ENCODE measurements at places on chromosomes 16 and 17. TPM values are rescaled to one million over a fixed set of nuclear protein-coding genes. Genes with fewer than 3 reads are reported as not detected.
A peak's percentile ranks its signal among the peaks of the same experiment; 100 is the strongest.

DNA sequence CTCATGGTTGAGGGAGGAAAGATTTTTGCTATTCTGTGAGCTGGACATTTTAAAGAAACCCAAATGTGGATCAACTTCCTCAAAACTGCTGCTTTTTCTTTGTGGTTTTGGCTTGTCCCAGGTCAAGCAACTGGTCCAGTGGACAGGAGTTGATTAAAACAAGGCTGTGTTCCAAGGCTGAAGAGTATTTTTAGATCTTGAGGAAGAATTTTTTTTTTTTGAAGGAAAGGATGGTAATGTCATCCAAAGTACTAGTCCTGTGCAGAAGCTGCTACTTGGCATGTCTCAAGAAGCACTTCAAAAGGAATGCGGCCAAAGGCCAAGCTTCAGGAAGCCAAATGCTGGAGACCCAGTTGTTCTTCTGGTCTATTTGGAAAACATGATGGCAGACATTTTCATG lies 8.0 kb upstream of the MYH2 start:
- no peaks in the 10 kb centered on the region for H3K27me3 ChIP-seq
- no peak overlapping the region for H3K27ac ChIP-seq
- H3K4me1 ChIP-seq: no peaks in the 10 kb centered on the region

DNA sequence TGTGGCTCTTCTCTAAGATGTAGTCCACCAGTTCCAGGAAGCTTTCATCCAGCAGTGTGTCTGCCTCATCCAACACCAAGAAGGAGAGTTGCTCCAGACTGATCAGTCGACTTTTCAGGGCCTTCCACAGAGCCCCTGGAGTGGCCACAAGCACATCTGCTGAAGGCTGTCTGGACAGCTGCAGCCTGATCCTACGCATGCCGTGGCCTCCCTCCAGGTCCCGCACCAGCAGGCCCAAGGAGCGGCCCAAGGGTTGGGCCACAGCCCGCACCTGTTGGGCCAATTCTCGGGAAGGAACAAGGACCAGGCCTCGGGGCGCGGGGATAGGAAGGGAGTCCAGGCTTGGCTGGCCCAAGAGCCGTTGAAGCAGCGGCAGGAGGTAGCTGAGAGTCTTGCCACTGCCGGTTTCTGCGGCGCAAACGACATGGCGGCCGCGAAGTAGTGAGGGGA lies 729 bp downstream of the DDX28 start:
- H3K27ac ChIP-seq: peak overlapping the region; percentile 95
- H3K4me1 ChIP-seq: peaks cover 34% of the 10 kb centered on the region
- no peak for DNase-seq
- no peaks in the 10 kb centered on the region for H3K27me3 ChIP-seq

GRCh38 chr16:85564277-85565051 lies 48.7 kb upstream of the GSE1 start:
- peaks cover 3% of the 10 kb centered on the region for H3K36me3 ChIP-seq
- H3K4me3 ChIP-seq: no peak overlapping the region
- DNase-seq: no peak
- peaks cover 30% of the 10 kb centered on the region for H3K4me1 ChIP-seq
- no peak overlapping the region for H3K27ac ChIP-seq
- no peaks in the 10 kb centered on the region for H3K27me3 ChIP-seq

GRCh38 chr16:82373976-82374375 lies 204.0 kb upstream of the MPHOSPH6 start:
- H3K27me3 ChIP-seq: peaks cover 2% of the 10 kb centered on the region
- H3K36me3 ChIP-seq: no peaks in the 10 kb centered on the region
- H3K4me3 ChIP-seq: no peak overlapping the region

DNA sequence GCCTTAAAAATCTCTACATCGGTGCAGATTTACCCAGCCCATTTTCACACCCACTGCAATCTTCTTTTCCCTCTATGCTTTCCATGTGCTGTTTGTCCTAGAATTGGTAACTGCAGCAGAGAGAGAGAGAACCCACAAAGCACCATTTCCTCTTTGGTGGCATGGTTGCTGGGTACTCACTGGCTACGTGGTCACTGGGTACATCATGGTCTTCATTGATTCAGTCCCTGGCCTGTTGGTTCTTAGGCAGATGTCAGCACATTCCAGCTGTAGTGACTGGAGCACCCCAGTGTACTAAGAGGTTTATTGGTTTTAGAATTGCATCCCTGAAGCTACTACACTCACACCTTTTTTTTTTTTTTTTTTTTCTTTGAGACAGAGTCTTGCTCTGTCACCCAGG lies 156.1 kb upstream of the CACNG5 start:
- peaks cover 30% of the 10 kb centered on the region for H3K36me3 ChIP-seq
- H3K27me3 ChIP-seq: no peaks in the 10 kb centered on the region
- H3K4me1 ChIP-seq: peaks cover 30% of the 10 kb centered on the region
- H3K4me3 ChIP-seq: no peak overlapping the region

DNA sequence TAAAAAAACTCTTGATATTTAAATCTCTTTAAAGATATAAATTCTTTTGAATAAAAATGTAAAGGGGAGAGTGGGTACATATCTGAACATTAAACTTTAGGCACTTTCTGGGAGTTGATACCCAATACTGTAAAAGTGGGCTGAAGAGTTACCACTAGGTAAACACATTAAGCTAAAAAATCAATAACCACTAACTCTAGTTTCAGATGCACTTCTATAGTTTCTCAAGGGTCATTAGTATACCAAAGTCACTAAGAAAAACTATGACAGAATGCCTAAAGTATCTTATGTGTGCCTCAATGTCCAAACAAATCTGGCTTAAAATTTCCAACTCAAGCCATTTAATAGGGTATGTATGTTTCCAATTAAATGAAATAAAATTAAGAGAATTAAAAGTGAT lies 13.1 kb upstream of the CFDP1 start:
- no peak overlapping the region for H3K4me3 ChIP-seq
- peaks cover 12% of the 10 kb centered on the region for H3K36me3 ChIP-seq
- no peak overlapping the region for H3K27ac ChIP-seq
- DNase-seq: no peak

- H3K27ac ChIP-seq: no peak overlapping the region
- peaks cover 4% of the 10 kb centered on the region for H3K4me1 ChIP-seq
- DNase-seq: no peak
- no peaks in the 10 kb centered on the region for H3K27me3 ChIP-seq
These were observed 20.0 kb downstream of the ATP2A1 start for GRCh38 chr16:28898266-28898665.

- DNase-seq: peak; percentile 44
- H3K4me1 ChIP-seq: peaks cover 7% of the 10 kb centered on the region
- H3K27ac ChIP-seq: no peak overlapping the region
- H3K27me3 ChIP-seq: peaks cover 5% of the 10 kb centered on the region
- no peak overlapping the region for H3K4me3 ChIP-seq
These were observed 81.0 kb downstream of the TMEM100 start for GRCh38 chr17:55641676-55642081.

- H3K27me3 ChIP-seq: peaks cover 5% of the 10 kb centered on the region
- no peak overlapping the region for H3K4me3 ChIP-seq
- no peak for DNase-seq
- H3K36me3 ChIP-seq: no peaks in the 10 kb centered on the region
These were observed 46.5 kb upstream of the SLC47A1 start for GRCh38 chr17:19487024-19487600.

DNA sequence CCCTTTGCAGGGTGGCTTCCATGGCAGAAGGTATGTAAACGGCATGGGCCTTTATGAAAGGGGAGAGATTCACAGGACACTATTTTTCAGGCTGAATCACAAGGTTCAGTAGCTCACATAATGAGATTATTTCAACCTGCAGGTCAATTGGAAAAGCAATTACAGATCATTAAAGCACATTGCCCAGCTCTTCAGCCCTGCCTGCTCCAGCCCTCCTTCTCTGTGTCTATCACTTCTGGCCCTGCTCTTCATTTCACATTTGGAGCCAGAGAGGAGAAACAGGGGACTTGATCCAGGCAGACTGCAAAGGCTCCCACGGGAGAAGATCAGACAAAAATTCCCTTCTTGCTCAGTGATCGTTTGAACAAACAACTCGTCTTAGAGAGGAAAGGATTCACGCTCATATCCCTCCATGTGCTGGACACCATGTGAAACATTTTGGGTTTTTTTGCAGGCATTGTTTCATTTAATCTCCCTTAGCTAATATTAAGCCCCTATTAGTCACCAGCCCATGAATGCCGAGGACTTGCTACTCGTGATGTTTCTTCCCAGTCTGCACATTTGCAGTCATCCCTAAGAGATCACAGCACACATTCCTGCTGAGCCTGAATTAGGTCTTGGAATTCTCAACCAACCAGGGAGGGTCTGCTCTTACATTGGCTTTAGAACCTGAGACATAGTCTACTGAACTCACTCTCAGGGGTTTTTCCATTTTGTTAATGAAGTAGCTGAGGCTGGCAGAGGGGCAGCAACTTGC lies 443.9 kb upstream of the CCL2 start:
- H3K4me1 ChIP-seq: no peaks in the 10 kb centered on the region
- no peak overlapping the region for H3K27ac ChIP-seq
- no peaks in the 10 kb centered on the region for H3K36me3 ChIP-seq
- no peak overlapping the region for H3K4me3 ChIP-seq
- no peak for DNase-seq

- peaks cover 3% of the 10 kb centered on the region for H3K36me3 ChIP-seq
- H3K4me1 ChIP-seq: peaks cover 13% of the 10 kb centered on the region
- no peak overlapping the region for H3K27ac ChIP-seq
- no peaks in the 10 kb centered on the region for H3K27me3 ChIP-seq
- no peak for DNase-seq
These were observed 40.6 kb downstream of the ST3GAL2 start for GRCh38 chr16:70398177-70398743.

DNA sequence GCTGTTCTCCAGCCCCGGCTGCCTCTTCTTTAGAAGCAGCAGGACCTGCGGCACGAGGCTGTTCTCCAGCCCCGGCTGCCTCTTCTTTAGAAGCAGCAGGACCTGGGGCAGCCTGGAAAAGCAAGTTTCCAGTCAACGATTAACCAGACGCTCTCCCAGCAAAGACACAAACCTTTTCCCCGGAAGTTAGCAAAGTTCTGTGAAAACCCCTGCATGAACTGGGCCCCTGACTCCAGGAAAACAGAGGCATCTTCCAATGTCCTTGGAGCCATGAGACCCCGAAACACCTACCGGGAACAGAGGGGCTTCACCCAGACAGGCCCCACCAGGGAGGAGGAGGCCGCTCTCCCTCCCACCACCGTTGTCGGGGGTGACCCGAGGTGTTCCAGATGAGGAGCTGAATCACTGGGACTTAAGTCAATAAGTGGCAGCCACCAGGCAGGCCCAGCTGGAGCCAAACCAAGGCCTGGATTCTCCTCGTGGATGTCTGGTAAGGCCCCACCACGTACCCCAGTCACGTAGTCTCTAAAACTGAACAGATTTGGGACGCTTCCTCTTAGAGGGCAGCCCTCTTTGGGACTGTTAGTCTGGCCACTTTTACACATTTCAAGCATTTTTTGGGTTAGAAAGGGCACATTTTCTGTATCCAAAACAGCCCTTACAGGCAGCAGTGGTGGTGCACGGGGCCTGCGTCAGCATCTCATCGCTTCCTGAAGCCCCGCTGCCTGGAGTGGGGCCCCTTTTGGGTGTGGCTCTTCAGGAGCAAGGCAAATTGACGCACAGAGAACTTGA lies at the start of gene RPH3AL:
RPH3AL (minus strand) TSS at position 387 of the 792 bp plus-strand sequence. CDS start 25,264 bp downstream, outside the sequence.
- DNase-seq: no peak
- peaks cover 4% of the 10 kb centered on the region for H3K36me3 ChIP-seq
- H3K27ac ChIP-seq: no peak within 1 kb of the TSS
- no peak within 1 kb of the TSS for H3K4me3 ChIP-seq
- H3K27me3 ChIP-seq: no peaks in the 10 kb centered on the region

DNA sequence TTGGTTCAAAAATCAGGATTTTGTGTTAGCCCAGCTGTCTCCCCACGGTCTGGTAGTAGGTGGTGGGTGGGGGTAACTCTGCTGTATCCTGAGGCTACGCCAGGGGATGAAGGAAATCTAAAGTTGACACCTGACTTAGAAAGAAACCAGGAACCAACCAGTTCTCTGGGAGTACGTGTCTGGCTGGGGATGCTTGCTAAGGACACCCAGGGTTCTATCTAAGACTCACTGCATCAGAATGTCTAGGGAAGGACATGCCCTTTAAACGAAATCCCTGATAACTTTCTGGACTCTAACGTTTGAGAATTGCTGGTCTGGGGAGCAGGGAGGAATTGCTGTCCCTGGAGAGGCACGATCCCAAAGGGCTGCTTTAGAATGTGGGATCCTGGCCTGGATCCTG lies 39.2 kb upstream of the CES5A start:
- no peaks in the 10 kb centered on the region for H3K4me1 ChIP-seq
- peaks cover 3% of the 10 kb centered on the region for H3K27me3 ChIP-seq
- no peaks in the 10 kb centered on the region for H3K36me3 ChIP-seq
- H3K4me3 ChIP-seq: no peak overlapping the region
- no peak for DNase-seq

DNA sequence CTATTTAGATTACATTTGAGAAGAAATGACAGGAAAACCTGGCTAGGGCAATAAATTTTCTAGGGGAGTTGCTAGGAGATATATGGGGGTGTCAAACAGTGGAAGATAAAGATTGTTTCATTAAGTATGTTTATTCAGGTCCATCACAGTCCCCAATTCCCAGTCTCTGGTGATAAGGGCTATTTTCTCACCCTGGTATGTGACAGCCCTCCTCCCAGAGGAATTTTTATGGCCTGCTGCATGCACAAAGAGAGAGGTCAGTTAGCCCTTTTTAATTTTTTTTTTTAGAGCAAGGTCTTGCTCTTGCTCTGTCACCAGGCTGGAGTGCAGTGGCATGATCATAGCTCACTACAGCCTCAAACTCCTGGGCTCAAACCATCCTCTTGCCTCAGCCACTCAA lies 53.6 kb upstream of the ATF7IP2 start:
- H3K4me1 ChIP-seq: peaks cover 52% of the 10 kb centered on the region
- DNase-seq: no peak
- no peak overlapping the region for H3K4me3 ChIP-seq
- no peaks in the 10 kb centered on the region for H3K27me3 ChIP-seq
- H3K36me3 ChIP-seq: peaks cover 16% of the 10 kb centered on the region

GRCh38 chr16:87687126-87687910 lies 78.5 kb downstream of the KLHDC4 start:
- H3K36me3 ChIP-seq: no peaks in the 10 kb centered on the region
- no peak overlapping the region for H3K27ac ChIP-seq
- no peaks in the 10 kb centered on the region for H3K27me3 ChIP-seq
- H3K4me3 ChIP-seq: no peak overlapping the region

GRCh38 chr17:48751733-48752398 lies 23.3 kb upstream of the HOXB13 start:
- DNase-seq: no peak
- H3K36me3 ChIP-seq: no peaks in the 10 kb centered on the region
- peaks cover 89% of the 10 kb centered on the region for H3K27me3 ChIP-seq

GRCh38 chr16:22035153-22035552 lies 27.2 kb downstream of the MOSMO start:
- H3K36me3 ChIP-seq: peaks cover 34% of the 10 kb centered on the region
- H3K4me1 ChIP-seq: peaks cover 37% of the 10 kb centered on the region
- no peaks in the 10 kb centered on the region for H3K27me3 ChIP-seq
- H3K4me3 ChIP-seq: no peak overlapping the region
- DNase-seq: no peak

Gene CARD14
- total RNA-seq: not detected

Gene MAP3K14
- total RNA-seq: 26.0 TPM

Gene CMTM2
- total RNA-seq: 0.97 TPM

Gene IL17C
- total RNA-seq: 0.20 TPM

Gene KRT16
- not detected for total RNA-seq

Gene SLC13A2
- not detected for total RNA-seq

Gene KRT33A
- total RNA-seq: not detected

Data from activated CD4-positive, alpha-beta T cell treated with anti-CD3 and anti-CD28 coated beads, Interleukin-2, amount 10 ng/mL, durations not matched to agents 7 days and 5 days (primary cell).